ENCODE measurements at places on chromosomes 6 and 20.
A peak's percentile ranks its signal among the peaks of the same experiment; 100 is the strongest.

GRCh38 chr6:100171533-100172321 is 177.7 kb upstream of the MCHR2 start:
- no peak for DNase-seq

DNA sequence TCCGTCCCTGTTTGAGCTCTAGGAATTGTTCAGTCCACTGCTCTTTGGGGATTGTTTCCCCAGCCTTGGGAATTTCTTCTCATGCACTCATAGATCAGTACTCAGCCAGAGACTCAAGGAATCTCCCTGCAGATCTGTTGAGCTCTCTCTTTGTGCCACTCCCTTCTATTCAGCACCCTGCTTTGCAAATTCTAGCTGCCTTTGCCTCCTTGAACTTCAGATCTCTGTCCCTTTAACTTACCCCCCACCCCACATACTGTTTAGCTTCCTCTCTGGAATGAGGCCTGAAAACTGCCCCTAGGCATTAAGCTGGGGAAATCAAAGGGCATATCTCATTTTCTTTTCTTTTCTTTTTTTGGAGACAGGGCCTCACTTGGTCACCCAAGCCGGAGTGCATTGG is 30.5 kb downstream of the QRSL1 start:
- DNase-seq, result no peak

- no peak for DNase-seq
Measured at GRCh38 chr6:157158897-157159296, 164.4 kb downstream of the TMEM242 start.

- no peak for DNase-seq
Measured at GRCh38 chr20:59820204-59821041, 113.0 kb downstream of the SYCP2 start.

DNA sequence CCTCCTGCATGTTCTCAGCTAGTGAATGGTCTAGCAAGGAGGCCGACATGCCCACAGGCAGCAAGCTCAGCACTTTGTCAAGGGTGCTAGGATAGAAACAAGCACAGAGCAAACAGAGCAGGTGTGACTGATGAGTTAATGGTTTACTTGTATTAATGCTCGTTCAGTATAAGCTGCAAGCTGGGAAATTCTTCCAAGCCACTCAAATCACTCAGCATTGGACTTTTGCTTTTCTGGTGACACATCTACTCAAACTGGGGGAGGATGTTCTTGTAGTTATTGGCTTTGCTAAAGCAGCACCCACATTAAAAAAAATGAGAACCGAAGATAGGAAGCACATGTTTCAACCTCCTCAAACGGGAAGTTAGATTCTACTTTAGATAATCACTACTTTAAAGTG is 43.1 kb upstream of the NEDD9 start:
- DNase-seq, result no peak

DNA sequence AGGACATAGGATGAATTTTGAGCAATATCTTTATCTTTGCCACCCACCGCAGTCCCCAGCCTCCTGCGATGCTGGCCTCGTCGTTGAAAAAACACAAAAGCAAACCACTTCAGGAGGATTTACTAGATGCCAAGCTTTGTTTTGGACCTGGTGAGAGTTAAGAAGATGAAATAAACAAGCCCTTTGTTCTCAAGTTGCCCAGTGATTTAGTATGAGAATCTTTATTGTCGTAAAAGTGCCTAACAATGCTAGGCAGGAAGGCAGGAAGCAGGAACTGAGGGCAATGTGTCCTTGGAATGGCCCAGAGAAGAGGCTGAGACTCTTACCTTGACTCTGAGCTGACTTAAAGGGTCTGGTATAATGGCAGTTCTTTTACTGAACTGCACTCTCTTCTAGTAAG is 116.0 kb downstream of the TRMT11 start:
- DNase-seq, result no peak

- no peak for DNase-seq
Measured at GRCh38 chr6:75349262-75349984, 64.8 kb upstream of the TMEM30A start.

DNA sequence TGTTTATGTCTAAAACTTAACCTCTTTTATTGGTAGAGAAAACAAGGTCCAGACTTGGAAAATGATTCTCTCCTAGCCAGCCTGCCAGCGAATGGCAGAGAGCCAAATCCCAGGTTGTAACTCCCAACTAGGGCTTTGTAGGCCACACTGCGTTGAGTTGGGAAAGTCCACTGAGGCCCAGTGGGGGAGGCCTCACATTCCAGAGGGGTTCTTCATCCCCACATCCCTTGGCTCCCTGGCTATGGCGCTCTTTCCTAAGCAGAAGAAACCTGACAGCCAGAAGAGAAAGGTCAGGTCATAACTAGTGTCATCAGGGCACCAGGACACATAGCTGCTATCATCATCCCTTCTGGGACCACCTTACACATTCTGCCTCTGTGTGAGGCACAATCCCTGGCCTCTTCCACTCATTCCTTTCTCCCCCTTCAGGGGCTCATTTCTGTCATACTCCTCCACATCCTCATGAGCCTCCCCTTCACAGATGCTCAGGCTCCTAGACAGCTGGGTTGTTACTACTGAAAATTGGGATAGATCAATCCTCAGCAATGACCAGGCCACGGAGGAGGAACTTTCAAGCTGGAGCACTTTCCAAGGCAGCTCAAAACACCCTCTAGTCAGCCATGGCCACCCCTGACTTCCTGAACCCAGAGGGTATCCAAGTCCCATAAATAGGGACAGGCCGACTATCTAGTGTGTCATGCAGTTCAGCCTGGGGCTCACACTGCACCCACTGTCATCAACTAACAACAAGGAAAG is 48.6 kb downstream of the TCP11 start:
- no peak for DNase-seq

DNA sequence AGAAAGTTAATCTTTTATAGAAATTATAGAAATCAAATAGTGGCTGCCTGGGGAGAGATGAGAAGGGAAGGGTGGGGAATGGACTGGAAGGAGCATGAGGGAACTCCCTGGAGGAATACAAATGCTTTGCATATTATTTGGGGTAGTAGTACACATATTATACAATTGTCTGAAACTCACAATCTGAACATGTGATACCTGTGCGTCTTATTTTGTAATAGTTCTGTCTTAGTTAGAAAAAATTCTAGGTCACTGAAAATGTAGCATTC is 30.7 kb upstream of the SPTLC3 start:
- DNase-seq, result no peak

DNA sequence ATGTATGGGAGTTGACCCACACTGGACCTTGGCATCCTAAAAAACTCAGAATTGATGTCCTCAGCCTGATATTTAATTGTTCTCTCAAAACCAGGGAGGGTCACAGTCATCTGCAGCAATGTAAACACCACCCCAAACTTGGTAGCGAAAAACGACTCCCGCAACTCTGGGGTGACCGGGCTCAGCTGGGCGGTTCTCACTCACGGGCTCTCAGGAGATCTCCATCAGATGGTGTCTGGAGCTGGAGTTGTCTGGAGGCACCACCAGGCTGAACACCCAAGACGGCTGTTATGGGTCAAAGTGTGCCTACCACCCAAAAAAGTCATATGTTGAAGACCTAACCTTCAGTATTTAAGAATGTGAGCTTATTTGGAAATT is 50.9 kb upstream of the NXT1 start:
- no peak for DNase-seq

DNA sequence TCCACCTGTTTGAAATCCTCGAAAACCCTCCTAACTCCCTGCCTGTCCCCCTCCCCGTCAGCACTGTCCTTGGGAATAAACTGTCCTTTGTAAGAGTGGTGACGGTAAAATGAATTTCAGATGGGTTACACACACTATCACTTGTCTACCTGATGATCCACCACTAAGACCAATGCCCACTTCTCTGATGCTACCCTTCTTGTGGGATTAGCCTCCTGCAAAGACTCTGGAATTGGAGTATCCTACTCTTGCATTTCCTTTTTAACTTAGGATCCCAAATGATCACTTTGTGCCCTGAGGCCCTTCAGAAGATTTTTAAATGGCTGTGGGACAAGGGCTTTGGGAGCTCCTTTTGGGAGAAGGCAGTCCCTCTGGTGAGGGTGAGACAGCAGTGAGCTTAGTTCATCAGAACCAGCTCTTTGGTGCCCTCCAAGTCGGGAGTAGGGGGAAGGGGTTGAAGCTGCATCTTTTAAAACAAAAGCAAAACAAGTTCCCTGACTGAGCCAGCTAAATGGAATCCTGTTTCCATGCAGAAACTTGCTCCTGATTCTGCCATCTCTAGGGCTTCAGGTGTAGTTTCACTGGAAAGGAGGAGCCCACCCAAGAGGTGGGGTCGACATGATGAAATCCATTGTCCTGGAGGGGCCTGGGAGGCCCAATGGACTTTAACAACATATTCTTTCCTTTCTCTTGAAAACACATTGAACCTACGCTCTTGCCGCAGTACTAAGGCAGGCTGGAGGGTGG is 86.5 kb downstream of the ASXL1 start:
- DNase-seq, result no peak

DNA sequence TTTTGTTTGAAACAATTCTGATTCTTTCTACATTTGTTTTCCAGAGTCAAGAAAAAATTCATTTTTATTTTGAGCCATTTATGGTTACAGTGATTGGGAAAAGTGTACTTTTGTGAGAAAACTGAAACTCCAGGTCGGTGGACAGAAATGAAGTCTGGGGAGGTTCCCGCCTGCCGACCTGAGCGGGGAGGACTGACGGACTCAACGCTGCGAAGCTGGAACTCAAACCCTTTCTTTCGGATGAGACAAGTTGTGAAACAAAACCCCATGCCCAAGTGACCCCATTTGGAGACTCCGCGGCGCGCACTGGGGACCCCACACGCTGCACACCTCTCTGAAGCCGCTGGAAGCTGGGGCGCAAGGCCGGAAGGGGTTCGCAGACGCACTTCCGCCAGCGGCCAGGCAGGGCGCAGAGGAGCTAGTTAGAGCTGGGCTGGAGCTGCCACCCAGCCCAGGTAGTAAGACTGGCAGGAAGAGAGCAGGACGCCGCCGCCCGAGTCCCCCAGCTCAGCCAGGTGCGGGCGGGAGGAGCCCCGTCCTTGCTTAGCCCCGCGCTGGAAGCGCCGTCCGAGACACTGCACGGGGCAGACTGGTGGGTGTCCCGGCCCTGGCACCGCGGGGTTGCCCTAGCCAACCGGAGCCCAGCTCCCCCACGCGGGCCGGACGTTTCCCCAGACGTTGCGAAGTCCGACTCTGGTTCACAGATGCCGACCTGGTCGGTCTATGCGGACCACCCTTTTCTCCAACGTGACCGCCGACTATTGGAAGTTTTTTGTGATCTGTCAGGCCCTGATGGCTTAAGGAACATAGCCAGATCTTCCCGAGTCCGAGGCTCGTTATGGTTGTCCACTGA is 19.8 kb upstream of the ZSCAN16 start:
- DNase-seq, result peak; percentile 90

DNA sequence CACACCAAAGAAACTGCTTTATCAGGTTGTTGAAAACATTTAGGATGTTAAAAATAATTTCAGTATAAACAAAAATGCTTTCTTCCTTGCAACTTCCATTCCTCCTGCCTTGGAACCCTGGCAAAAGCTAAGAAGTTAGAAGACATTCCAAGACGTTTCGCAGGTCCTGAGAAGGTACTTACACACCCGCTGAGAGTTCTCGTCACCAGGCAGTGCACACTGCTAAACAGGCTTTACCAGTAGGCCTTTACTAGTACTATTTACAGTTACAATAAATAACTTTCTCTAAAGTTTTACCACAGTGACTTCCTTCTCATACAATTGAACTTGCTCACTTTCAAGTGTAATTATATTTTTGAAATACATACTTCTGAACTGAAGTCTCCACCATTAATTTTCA is 81.4 kb upstream of the RPS6KA2 start:
- no peak for DNase-seq

- DNase-seq, result no peak
Measured at GRCh38 chr20:4918473-4918872, 82.8 kb downstream of the SLC23A2 start.

GRCh38 chr20:44495802-44496481 is 20.3 kb downstream of the TTPAL start:
- no peak for DNase-seq

DNA sequence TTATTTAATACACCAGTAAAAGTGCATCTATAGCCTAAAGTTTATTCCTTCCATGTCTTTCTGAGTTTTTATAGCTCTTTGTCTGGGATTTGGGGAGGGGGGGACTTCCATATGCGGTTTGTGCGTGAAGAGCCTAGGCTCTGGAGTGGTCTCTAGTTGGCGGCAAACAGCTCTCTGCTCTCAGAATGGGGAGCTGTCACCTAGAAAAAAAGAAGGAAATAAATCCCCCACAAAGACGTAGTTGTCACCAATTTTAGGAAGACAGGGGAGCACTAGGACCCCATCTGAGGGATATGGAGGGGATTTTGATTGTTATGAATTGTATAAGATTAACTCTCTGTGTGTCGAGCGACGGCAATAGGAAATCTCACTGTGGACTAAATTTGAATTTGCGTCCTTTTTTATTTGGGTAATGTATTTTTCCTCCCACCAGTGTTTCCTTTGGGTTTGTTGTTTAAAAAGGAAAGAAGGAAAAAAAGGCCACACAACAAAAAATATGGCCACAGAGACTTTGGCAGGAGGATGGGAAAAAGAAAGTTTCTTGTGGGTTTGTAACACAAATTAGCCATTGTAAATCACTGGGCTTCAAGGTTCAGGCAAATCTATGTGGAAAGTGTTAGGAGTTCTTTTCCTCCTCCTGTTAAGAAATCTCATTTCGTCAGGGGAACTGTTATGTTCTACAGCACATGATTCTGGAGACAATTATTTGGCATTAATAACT is 7.4 kb downstream of the POU3F2 start:
- no peak for DNase-seq

DNA sequence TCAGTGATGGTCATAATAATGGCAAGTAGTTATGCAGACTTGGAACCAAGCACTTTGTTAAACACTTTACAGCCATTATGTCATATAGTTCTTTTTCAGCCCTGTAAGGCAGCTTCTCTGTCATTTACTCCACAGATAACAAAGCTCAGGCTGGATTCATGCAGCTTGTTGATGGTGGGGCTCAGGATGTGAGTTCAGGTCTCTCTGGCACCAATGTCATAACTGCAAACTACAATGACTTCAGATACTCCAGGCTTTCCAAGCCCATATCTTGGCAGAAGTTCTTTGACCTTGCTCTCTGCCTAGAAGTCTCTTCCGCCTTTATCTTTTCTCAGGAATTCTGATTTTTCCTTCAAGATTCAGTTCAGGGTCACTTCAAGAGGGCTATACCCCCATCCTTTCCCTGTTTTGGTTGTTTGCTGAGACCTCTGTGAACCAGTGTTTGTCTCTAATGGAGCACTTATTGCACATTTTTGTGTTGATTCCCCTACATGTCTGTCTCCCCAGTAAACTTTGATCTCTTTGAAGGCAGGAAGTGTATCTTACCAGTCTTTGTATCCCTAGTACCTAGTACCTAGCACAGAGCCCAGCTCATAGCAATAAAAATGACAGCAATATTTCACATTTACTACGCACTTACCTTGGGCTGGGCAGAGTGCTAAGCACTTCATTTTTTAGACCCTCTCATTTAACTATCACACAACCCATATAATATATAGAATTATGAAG is 19.7 kb upstream of the EFHC1 start:
- no peak for DNase-seq

- DNase-seq, result no peak
Measured at GRCh38 chr6:27303613-27304272, 8.3 kb downstream of the POM121L2 start.

DNA sequence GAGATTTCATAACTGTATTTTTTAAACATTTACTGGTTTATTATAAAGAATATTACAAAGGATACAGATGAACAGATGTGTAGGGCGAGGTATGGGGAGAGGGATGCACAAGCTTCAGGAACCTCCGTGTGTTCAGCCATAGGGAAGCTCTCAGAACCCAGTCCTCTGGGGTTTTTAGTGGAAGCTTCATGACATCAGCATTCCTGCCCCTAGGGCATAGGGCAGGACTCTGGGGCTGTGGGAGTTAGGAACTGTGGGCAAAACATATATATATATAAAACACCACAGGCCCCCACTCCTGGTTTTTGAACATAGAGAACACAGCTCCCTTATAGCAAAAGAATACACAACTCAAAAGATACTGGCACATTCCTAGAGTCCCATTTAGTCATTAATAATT is 21.9 kb downstream of the EFCAB8 start:
- no peak for DNase-seq

Measured in CD8-positive, alpha-beta T cell (primary cell).